Vagina (tissue), 2 donors: ENCODE measurements at places on chromosomes 6 and 20. TPM values are rescaled to one million over a fixed set of nuclear protein-coding genes. Genes with fewer than 3 reads are reported as not detected.
A peak's percentile ranks its signal among the peaks of the same experiment; 100 is the strongest.

The PSORS1C2 gene
- total RNA-seq, result not detected

DNA sequence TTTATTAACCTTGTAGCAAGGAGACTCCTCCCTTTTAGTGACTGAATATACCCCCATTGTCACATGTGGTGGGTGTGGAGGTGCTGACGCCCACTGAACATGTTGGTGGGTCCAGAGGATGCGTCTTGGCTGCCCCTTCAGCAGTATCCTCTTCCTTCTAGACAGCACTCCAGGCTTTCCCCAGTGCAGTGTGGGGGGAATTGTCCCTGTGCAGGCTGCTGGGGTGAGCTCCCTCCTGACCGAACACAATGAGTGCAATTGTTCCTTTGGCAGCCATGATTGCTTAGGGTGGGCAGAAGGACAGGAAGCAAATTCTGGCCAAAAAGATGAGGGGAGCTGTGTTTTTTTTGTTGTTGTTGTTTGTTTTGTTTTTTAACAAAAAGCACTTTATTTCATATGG is 209.3 kb upstream of the PDE10A start:
- no peak overlapping the region for H3K27ac ChIP-seq
- no peaks in the 10 kb centered on the region for H3K27me3 ChIP-seq
- no peak overlapping the region for H3K4me3 ChIP-seq
- H3K36me3 ChIP-seq, result no peaks in the 10 kb centered on the region
- DNase-seq, result peak; percentile 22
- no peaks in the 10 kb centered on the region for H3K4me1 ChIP-seq

- no peak overlapping the region for H3K27ac ChIP-seq
- peaks cover 6% of the 10 kb centered on the region for H3K4me1 ChIP-seq
- H3K36me3 ChIP-seq, result no peaks in the 10 kb centered on the region
- H3K27me3 ChIP-seq, result no peaks in the 10 kb centered on the region
- no peak for DNase-seq
Measured at GRCh38 chr6:34795836-34796425, 4.0 kb downstream of the BLTP3A start.

GRCh38 chr6:170040906-170041305 is 250.0 kb downstream of the DLL1 start:
- no peaks in the 10 kb centered on the region for H3K27me3 ChIP-seq
- H3K27ac ChIP-seq, result no peak overlapping the region
- no peak overlapping the region for H3K4me3 ChIP-seq
- H3K36me3 ChIP-seq, result no peaks in the 10 kb centered on the region
- peaks cover 2% of the 10 kb centered on the region for H3K4me1 ChIP-seq
- no peak for DNase-seq

GRCh38 chr20:50055524-50056083 is 57.3 kb downstream of the UBE2V1 start:
- no peaks in the 10 kb centered on the region for H3K36me3 ChIP-seq
- no peak overlapping the region for H3K27ac ChIP-seq
- DNase-seq, result no peak
- no peaks in the 10 kb centered on the region for H3K27me3 ChIP-seq
- no peak overlapping the region for H3K4me3 ChIP-seq
- H3K4me1 ChIP-seq, result peaks cover 28% of the 10 kb centered on the region

The FKBP1C gene
- total RNA-seq, result not detected

The NR2E1 gene
- total RNA-seq, result not detected

DNA sequence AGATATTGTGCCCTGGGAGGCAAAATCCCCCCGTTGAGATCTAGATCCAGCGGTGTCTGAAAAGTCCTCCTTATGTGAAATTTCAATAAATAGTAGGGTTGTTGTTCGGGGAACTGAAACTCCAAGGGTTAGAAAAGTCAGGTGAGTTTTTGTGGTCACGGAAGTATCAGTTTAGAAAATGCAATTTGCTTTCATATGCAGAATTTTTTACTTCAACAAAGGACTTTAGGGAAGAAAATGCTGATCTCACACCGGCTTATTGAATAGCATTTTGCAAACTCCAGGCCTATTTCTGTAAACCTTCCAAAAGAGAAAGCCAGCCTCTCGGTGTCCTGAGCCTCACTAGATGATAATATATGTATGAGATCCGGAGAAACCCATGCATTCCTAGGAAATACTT is 254.7 kb downstream of the TSHZ2 start:
- no peaks in the 10 kb centered on the region for H3K36me3 ChIP-seq
- H3K4me1 ChIP-seq, result no peaks in the 10 kb centered on the region
- H3K27ac ChIP-seq, result no peak overlapping the region
- H3K4me3 ChIP-seq, result no peak overlapping the region

- no peak overlapping the region for H3K27ac ChIP-seq
- no peak for DNase-seq
- no peaks in the 10 kb centered on the region for H3K36me3 ChIP-seq
- no peaks in the 10 kb centered on the region for H3K4me1 ChIP-seq
Measured at GRCh38 chr6:55943329-55943728, 67.9 kb upstream of the BMP5 start.
